Endodermal cell (in vitro differentiated cells): ENCODE measurements at places on chromosomes 2 and 18. TPM values are rescaled to one million over a fixed set of nuclear protein-coding genes. Genes with fewer than 3 reads are reported as not detected.

DNA sequence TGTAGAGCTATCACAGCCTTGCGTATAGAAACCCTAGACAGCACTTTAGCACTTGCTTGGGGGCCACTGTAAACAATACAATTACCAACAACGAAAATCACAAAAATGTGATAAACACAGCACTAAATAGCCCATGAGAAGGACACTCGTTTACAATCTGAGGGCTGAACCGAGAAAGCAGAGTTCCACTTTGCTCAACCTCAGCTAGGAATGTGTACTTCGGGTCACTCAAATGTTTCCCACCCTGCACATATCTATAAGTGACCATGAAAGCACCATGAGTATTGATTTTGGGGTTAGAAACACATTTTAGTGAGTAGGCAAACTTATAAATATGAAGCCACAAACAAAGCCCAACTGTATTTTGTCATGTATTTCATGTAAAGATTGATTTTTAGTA lies 62.3 kb downstream of the FRZB start:
- no peak for DNase-seq

DNA sequence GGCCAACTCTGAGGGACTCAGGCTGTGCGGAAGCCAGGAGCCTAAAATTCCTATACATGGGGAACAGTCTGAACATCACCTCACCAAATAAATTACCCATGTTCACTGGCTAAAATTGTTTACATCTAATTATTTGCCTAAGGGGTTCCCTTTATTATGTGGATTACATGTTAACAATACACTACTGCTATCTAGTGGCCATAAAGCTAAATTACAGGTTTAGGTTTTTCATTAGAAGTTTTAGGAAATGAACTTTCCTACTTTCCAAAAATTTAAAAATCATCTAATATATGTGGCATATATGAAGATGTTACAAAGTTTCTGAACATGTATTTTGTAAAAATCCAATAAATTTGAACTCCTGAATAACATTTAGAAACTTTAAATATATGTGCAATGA lies 40.3 kb downstream of the PLA2R1 start:
- no peak for DNase-seq

DNA sequence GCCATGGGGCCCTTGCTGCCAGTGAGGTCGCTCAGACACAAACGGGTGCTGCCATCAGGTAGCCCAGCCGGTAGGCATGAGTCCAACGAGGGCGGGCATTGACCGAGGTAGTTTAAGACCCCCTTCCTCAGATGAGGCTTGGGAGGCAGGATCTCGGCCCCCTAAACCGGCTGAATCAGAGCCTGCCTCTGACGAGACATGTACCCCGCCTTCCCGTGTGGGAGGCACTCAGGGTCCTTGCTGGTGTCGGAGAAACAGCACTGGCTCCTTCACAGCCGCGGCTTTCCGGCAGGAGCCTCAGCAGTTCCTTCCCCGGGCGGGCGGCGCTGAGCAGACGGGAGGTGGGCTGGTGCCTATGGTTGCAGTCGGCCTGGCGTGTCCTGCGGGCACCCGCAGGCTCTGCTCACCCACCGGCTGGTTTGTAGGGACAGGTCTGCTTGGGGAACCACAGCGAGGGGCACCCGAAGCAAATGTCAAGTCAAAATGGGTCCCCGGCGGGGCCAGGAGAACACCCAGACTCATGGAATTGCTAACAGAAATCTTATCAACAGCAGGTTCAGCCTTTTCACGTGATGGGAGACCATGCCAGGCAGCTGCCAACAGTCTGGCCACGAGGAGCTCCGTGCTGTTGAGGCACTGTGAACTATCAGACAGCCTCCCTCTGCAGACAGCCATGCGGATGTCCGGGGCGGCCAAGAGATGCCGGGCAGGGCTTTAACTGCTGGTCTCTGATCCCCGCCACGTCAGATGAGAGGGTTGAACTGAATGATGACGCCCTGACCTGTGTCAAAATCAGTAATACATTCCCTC lies 2.8 kb downstream of the KCNG2 start:
- no peak for DNase-seq

GRCh38 chr2:57908736-57909161 lies 137.9 kb upstream of the VRK2 start:
- no peak for DNase-seq

DNA sequence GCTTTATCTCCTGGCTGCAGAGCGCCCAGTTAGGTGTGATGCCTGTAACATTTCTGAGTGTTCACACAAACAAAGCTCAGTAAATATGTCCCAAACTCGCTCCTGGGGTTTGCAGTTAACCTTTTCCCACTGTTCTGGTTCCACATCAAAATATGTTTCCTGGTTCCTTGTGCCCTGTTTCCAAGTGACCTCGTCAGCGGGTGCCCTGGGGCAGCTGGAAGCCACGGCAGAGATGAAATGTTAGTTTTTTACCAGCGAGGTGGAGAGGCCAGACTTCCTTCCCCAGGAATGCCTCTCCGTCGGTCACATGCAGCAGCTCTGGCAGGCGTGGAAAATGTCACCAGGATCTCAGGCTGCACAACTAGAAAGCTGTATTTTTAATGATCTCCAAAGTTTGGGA lies 18.2 kb downstream of the NFATC1 start:
- DNase-seq: no peak

DNA sequence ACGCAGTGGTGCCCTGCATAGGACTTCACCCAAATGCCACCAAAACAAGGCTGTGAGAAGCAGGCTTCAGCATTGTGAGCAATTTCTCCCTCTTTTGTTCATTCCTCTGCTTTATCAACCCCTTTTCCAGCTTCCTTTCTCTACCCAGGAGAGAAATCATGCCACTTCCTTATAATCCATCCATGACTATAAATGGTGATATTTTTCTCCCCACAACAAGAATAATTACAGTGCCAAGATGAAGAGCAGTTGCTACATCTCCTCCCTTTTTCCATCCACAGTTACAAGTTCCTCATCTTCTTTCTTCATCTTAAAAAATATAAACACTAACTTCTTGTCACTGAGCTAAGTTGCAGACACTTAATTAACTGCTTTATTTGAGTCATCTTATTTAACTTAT lies 167.2 kb downstream of the ANTXR1 start:
- DNase-seq: no peak

DNA sequence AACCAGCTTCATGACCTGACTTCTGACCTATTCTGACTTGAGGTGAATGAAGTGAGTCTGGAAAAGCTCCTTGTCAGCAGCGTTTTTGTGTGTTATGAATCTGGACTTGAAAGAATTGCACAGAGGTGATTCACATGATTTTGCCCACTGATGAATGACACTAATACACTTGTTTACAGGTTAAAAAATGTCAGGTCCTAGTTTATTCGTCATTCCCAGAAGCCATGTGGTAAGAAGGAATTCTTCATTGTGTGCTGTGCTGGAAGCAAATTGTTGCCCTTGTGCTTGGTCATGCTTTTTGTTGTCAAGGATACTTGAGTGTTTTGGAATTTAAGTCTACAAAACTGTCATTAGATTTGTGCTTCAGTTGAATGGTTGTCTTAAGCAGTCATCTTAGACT lies 15.5 kb downstream of the SEC11C start:
- DNase-seq: no peak

GRCh38 chr2:133838642-133839365 lies 270.5 kb upstream of the NCKAP5 start:
- DNase-seq: no peak

- DNase-seq: no peak
These were observed 138.2 kb downstream of the DOK6 start for GRCh38 chr18:69538849-69539248.

GRCh38 chr18:28152354-28152753 lies 24.6 kb downstream of the CDH2 start:
- no peak for DNase-seq

DNA sequence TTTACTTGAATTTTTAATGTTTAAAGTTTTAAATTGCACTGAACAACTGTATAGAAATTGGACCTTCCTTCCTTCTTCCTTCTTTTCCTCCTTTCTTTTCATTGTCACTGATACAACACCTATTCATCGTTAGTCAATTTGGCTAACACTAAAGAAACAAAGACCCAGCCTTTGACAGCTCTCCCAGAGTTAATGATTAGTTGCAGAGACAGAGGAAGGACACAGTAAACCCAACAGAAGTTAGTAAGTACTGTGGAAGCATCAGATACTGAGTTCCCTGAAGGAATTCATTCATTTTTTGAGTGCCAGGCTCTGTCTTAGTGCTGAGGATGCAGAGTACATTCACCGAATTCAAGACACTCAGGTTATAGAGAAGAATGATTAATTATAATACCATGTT lies 77.9 kb upstream of the RAB27B start:
- DNase-seq: no peak

DNA sequence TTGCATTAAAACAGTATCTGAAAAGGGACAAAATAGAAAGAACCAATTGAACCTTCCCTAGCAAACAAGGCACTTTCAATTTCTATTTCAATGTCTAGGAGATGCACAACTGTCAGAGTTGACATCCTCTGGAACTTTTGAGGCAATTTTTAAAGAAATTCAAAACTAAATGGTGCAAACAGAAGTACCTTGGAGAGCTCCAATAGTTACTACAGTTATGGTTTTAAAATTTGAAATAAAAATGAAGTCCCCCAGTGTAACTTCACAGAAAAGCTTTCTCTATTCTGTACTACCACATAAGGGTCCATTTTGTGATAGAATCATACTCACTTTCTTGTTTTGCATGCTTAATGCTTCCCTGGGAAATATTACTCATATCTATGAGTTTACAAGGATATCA lies 162.1 kb downstream of the KCNH7 start:
- no peak for DNase-seq

DNA sequence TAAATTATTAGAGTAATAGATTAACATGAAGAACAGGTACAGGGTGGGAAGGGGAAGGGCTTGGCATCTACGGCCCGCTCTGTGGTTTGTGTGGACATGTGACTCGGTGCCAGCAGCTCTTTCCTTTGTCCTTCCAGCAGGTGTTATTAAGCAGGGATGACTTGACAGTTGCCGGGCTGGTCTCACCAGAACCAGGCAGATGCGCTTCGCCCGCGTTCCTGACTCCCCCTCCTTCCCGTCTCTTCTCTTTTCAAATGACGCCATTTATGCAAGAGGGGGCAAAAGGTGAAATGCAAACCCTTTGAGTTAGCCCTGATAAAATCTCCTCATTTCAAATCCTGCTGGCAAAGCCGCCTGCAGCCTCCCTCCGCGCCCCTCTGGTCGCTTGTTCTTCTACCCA lies 38.9 kb upstream of the MGAT4A start:
- DNase-seq: no peak

DNA sequence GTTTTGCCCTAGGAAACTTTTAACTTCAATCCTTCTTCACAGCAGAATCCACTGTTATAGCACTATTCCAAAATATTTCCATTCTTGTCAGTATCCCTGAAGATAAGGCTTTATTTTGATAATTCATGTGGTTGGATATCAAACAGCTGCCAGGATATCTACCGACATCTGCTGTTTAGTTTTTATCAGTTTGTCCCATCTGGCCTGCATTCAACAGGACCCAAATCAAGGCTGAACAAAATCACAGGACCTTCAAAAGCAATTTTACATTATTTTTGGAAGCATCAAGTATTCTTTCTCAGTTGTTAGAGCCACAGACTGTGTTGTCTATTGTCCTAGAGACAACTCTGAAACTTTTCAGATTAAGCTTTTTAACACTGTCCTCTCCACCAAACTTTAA lies 429.0 kb upstream of the PIK3C3 start:
- no peak for DNase-seq

DNA sequence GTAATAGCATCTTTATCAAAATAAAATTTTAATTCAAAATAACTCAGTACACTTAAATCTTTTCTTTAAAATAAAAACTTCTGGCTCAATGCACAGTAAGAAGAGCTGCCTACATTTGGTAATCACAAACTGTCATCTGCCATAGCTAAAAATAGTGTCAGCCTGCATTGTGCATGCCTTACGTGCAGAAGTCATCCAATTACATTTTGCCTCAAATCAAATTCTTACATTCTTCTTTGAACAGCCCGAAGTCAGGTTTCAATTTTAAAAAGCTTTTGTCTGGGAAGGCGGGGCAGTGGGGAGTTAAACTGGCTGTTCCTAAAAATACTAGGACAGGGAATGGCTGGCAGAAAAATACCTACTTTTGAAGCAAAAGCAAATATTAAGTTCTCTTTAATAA lies 51.1 kb downstream of the RTN4 start:
- DNase-seq: no peak

GRCh38 chr2:143824791-143825190 lies 695.1 kb downstream of the ZEB2 start:
- DNase-seq: no peak

- DNase-seq: no peak
These were observed 92.0 kb downstream of the PMS1 start for GRCh38 chr2:189876271-189876670.

DNA sequence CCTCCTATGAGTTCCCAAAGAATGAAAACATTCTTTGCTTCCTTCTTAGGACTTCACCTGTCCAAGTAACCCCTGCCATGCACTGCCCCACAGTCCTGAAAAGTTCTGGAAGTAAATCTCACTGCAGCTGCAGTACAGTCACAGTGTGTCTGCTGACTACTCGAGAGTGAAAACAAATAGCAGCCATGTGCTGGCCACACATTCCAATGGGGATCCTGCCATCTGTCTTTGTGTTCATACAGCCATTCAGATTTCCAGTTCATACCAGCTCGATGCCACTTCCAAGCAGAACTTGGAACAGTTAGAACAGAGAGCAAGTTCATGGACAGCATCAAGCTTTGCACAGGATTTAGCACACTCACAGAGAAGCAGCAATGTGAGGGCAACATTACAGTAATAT lies 629.9 kb upstream of the ACVR2A start:
- DNase-seq: no peak

The SCYGR4 gene
- not detected in 2 replicates for total RNA-seq

The LNPK gene
- total RNA-seq: 19.6 to 48.6 TPM (median 20.2 TPM) in 3 replicates

The SCN3A gene
- total RNA-seq: 0.09 and 0.16 TPM in 2 replicates

The MCEE gene
- total RNA-seq: 13.4 to 18.1 TPM (median 17.6 TPM) in 3 replicates

The SLC39A10 gene
- 113 and 116 TPM in 2 replicates for total RNA-seq
